Fibroblast of skin of scalp (primary cell): ENCODE measurements at places on chromosomes 6 and 20.
A peak's percentile ranks its signal among the peaks of the same experiment; 100 is the strongest.

DNA sequence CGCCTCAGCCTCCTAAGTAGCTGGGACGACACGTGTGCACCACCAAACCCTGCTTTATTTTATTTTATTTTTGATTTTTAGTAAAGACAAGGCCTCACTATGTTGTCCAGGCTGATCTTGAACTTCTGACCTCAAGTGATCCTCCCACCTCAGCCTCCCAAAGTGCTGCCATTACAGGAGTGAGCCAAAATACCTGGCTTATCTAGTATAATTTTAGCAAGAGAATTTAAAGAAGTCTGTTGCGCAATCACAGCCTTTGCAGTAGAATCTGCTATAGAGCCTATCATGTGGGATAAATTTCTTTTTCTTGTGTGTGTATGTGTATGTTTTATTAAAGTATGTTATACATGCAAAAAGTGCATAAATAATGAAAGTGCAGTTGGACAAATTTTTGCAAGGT is 92.1 kb upstream of the ANKEF1 start:
- no peak for DNase-seq

GRCh38 chr20:20546402-20546801 is 166.0 kb downstream of the RALGAPA2 start:
- no peak for DNase-seq

- no peak for DNase-seq
Observed at GRCh38 chr6:51868591-51869355, 218.6 kb downstream of the PKHD1 start.

DNA sequence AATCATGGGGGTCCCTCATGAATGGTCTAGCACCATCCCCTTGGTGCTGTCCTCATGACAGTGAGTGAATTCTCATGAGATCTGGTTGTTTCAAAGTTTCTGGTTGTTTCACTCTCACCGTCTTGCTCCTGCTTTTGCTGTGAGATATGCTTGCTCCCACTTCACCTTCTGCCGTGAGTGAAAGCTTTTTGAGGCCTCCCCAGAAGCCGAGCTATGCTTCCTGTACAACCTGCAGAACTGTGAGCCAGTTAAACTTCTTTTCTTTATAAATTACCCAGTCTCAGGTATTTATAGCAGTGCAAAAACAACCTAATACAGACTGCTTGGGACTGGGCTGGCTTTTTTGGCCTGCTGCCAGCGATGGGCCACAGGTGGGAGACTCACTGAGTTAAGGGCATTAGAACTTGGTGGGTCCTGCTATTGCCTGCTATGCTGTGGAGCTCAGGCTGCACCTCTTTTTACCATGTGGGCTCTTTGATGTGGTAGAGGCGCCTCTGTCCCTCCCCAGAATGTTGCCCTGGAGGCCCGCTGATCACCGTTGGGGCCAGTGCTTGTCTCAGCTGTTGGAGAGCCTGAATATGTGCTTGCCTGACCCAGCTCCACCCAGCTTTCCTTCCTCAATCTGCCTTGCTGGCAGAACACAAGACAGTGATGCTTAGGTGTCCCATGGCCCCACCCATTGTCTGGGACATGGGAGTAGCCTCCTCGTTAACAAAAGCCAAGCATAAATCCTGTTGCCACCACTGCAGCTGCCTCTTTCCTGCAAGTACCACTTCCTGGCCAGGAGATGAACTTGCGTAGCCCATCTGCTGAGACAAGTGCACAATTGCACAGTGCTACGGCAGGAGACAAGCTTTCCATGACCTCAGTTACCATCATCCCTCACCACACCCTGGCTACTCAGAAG is 47.1 kb downstream of the IGF2R start:
- no peak for DNase-seq

GRCh38 chr20:53028337-53029007 is 56.3 kb downstream of the TSHZ2 start:
- no peak for DNase-seq

- peak; percentile 49 for DNase-seq
Observed at GRCh38 chr6:141464490-141464889, 668.2 kb upstream of the GJE1 start.

DNA sequence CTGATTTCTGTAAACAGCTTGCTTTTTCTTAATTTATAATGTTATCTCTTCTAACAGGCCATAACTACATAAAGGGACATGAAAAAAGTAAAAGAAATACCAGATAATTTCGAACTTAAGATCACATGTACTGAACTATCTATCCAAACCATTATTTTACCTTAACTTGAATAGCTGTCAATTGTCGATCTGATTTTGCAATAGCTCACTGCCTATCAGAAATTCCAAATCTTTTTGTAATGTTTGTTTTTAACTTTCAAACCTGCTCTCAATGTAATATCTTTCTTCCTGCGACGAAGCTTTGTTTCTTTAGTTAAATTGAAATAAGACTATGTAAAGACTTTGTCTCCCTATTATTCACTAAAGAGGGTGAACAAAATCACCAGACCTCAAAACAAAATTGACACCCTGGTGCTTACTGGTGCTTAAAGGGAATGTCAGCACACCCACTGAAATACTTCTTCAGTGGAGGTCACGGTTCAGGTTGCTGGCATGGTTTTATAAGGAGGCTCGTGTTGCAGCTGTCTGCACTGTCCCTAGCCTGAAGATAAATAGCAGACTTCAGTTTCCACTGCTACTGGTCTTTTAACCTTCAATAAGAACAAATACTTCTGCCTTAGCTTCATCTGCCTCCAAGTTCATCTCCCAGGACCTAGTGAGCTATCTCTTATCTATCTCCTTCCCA is 117.5 kb upstream of the QKI start:
- no peak for DNase-seq

DNA sequence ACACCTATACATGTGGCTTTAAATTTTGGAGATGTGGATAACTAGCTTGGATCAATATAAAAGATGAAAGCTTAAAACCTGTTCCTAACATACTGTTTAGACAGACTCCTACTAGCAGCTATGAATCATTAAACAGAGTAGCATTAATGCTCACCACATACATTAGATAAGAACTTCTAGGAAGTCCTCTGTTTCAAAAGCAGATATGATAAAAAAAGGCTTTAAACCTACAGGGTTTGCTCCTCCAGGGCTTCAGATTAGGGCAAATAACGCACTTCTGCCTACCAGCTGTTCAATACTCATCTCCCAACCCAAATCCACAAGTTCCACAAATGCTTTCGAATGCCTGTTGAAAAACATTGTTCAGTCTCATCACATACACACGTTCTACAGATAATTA is 1.5 kb downstream of the REPS1 start:
- DNase-seq: no peak

- no peak for DNase-seq
Observed at GRCh38 chr20:62977613-62978560, 25.4 kb downstream of the SLC17A9 start.

DNA sequence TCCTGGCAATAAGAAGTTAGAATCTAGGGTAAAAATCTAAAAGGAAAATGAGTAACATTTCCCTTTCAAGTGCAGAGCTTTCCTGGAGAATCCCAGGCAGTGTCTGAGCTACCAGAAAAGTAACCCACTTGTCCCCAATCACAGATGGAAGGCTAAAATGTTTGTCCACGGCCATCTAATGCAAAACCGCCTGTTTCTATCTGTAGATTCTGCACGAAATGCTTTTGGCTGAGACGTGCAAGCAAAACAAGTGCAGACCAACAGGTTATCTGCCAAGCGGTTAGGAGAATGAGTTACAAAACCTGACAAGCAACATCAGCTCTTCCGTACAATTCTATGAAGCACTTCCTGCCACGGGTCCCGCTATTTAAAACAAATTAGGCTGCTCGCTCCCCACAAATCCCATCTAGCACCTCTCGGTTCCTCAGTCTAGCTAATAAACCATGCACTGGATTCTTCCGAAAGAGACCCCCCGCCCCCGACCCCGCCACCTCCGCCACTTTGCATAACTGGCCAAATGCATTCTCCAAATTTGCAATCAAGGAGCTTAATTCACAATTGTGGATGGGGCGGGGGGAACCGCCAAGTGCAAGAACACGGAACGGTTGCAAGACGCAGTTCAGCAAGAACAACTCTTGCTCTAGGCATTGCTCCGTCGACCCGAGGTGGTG is 1.4 kb downstream of the ELOVL5 start:
- no peak for DNase-seq

DNA sequence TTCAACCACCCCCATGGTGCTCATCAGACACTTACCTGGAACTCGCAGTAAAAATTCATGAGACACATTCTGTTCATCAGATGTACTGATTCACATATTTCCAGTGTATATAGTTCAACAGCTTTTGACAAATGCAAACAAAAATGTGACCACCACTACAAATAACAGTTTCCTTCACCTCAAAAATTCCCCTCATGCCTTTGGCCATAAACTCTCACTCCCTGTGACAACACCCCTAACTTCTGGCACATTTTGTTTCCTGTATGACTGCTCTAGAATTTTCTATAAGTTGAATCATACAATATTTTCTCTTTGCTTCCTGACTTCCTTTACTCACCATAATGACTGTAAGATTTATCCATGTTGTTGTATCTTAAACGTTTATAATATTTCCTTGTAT is 63.7 kb downstream of the C6orf118 start:
- DNase-seq: peak; percentile 31

- DNase-seq: peak; percentile 4
Observed at GRCh38 chr20:56453352-56453751, 15.1 kb upstream of the RTF2 start.

GRCh38 chr6:46104209-46104608 is 25.6 kb upstream of the ENPP4 start:
- DNase-seq: no peak

GRCh38 chr6:156857573-156857972 is 80.4 kb downstream of the ARID1B start:
- DNase-seq: no peak

DNA sequence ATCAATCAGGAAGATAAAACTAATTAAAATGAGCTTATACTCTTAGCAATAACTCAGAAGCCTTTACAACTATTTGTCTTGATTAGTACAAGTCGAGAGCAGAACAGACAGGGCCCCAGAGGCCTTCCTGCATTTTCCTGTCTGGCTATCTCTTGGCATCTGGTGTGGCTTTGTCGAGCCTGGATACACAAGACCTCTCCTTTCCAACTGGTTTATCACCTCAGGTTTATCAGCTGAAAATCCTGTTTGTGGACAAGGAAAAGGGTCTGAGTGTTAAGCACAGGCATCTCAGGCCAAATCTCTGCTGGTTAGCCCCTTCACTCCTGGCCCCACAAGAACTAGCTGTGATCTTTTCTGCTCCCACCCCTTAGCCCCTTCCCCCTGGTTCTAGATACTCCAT is 32.6 kb downstream of the BAK1 start:
- DNase-seq: no peak

DNA sequence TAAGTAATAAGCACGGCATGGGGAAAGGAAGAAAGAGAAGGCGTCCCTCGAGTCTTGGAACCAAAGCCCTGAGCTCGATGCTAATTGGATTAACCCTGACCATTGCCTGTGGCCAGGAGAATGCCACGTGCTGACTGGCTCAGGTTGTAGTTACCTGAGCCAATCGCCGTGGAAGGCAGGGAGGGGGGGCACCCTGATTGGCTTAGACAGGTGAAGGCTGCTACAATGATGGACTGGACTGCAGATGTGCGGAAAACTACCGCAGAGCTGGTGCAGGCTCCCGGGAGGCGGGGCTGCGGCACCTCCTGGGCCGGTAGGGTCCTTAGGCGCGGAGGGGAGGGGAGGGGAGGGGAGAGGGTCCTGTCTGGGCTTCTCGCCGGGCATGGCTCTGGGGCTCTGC is 121.3 kb downstream of the TFAP2C start:
- no peak for DNase-seq

GRCh38 chr20:60693496-60694133 is 558.4 kb upstream of the CDH4 start:
- DNase-seq: no peak

DNA sequence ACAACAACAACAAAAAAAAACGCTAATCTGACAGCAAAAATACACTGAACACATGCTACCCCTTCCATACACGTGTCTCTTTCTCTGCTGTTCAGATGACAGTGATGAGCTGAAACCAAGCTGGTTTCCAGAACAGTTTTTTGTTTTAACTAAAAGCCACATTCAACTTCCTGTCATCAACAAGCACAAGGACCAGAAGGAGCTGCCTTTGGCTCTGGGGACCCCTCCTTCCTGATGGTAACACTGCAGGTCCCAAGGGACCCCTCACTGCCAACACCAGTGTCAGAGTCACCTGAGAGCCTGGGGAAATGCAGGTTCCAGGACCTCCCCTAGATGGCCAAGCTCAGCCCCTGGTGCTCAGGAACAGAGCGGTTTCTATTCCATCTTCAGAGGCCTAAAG is 6.0 kb downstream of the CST7 start:
- no peak for DNase-seq

- DNase-seq: no peak
Observed at GRCh38 chr6:42269553-42269952, 51.9 kb upstream of the MRPS10 start.

GRCh38 chr20:62219992-62220665 is at the start of gene HRH3:
TSS of gene HRH3 (minus strand) at chr20:62220278. CDS start at chr20:62219970, 308 bp downstream.
- peak; percentile 40 for DNase-seq

GRCh38 chr20:2408111-2408510 is 27.4 kb downstream of the TGM6 start:
- no peak for DNase-seq

DNA sequence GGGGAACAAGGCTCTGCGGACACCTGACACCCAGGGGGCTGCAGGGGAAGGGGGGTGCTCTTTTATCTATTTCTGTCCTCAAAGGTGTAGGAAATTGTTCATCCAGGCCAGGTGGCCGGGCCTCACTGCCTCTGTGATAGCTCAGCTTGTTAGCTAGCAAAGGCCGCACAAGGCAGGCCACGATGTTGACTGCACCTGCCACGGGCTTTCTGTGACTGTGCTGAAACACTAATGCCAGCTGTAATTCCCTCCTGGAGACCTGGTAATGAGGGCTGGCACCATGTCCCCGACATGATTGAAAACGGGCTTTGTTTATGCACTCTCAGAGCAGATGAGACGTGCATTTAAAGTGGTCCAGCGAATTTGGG is 61.4 kb upstream of the APCDD1L start:
- no peak for DNase-seq

GRCh38 chr20:10711903-10712451 is 38.2 kb upstream of the JAG1 start:
- no peak for DNase-seq

- DNase-seq: no peak
Observed at GRCh38 chr6:152634773-152635172, 2.4 kb downstream of the SYNE1 start.

DNA sequence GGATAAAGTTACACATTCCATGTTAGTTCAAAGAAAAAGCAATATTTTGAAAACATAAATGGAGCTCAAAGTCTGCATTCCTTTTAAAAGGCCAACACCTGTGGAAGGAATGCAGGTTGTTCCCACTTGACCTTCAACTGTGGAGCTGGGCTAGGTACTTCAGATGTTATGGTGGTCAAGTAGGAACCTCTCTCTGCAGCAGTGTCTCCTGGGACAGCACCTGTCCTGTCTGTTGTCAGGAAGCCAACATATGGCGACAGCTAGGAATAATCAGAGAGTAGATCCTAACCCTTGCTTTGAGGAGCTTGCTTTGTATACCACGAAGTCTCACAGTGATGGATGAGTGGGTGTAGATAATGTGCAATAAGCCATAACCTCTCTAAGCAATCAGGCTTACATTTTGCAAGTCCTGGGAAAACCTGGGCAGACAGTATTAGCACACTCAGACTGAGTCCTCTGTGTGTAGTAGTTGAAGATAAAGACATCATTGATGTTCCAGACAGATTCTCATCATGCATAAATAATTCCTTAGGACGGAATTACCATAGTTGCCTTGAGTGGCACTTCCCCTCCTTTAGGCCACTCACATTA is 347.5 kb downstream of the PRL start:
- DNase-seq: no peak

- peak; percentile 74 for DNase-seq
Observed at GRCh38 chr20:973785-974194, 28.3 kb downstream of the RSPO4 start.
